NCI-H1417 treated with DMSO at 0.1 percent for 48 hours (cell line): ENCODE measurements at places on chromosomes 16 and 17.

GRCh38 chr17:492022-492413, 139.4 kb upstream of the RPH3AL start:
- no peak for DNase-seq

DNA sequence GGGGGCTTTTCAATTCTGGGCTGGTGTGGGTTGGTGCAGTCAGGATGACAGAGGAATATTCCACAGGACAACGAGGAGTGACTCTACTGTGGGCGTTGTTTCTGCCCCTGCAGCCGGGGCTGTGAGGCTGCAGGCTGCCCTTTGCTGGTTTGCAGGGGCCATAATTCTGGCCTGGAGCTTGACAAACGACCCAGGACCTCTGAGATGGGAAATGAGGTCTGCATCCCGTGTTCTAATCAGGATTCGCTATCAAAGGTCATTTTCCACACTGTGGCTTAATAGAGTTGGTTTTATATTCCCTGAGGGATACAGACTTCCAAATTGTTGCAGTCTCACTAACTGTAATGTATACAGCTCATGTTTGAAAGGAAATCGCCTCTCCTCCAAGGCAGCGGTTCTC, 180.9 kb downstream of the RPTOR start:
- DNase-seq: no peak

DNA sequence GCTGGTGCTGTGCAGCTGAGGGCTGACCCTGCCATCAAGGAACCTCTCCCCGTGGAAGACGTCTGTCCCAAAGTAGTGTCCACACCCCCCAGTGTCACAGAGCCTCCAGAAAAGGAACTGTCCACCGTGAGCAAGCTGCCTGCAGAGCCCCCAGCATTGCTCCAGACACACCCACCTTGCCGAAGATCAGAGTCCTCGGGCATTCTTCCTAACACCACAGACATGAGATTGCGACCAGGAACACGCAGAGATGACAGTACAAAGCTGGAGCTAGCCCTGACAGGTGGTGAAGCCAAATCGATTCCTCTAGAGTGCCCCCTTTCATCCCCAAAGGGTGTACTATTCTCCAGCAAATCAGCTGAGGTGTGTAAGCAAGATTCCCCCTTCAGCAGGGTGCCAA, 20.5 kb downstream of the AKAP1 start:
- no peak for DNase-seq

- DNase-seq: no peak
Observed at GRCh38 chr17:50114849-50115357, 15.1 kb downstream of the SAMD14 start.

GRCh38 chr16:17802571-17802970, 331.8 kb upstream of the XYLT1 start:
- DNase-seq: no peak

DNA sequence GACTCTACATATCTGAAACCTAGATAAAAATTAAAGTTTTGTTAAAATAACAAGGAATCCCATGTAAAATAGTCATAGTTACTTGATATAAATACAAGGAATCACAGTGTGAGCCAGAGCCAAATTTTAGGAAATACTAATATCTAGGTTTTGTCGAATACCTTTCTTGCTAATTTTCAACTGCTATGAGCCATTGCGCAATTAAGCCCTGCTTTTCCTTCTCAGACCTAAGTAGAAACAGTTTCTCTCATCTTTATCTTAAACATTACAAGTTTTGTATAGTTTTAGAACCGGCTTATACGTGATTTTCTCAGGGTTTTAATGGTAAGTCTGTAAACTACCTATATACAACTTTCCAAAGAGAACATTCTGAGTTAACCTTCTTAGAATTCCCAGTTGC, 157.4 kb upstream of the NOG start:
- no peak for DNase-seq

DNA sequence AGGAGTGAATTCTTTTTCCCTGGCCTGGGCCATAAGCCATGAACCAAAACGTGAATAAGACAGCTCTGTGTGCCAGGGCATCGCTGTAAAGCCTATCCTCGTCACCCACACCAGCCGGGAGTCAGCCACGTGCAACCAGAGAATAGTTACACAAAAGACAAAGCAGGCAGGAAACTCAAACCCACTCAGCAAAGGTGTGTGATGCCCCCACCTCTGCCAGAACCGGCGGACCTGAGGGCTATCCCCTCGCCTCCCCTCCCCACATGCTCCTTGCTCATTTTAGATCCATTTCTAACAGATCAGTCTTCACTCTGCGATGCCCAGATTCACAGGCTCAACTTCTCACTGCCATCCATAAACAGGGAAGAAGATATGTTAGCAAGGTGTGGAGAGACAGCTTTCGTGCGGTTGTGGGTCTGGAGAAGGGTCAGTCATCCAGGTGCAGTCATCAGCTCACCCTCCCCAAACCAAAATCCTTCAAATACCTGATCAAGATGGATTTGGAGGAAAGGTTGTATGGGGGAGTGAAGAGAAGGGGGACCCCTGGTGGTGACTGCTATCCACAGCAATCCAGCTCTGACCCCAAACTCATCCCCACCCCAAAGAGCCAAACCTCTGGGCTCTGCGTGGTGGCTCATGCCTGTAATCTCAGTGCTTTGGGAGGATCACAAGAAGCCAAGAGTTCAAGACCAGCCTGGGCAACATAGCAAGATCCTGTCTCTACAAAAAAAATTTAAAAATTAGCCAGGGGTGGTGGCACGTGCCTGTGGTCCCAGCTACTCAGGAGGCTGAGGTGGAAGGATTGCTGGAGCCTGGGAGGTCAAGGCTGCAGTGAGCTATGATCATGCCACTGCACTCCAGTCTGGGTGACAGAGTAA, 219.2 kb downstream of the C16orf78 start:
- DNase-seq: peak; percentile 8

DNA sequence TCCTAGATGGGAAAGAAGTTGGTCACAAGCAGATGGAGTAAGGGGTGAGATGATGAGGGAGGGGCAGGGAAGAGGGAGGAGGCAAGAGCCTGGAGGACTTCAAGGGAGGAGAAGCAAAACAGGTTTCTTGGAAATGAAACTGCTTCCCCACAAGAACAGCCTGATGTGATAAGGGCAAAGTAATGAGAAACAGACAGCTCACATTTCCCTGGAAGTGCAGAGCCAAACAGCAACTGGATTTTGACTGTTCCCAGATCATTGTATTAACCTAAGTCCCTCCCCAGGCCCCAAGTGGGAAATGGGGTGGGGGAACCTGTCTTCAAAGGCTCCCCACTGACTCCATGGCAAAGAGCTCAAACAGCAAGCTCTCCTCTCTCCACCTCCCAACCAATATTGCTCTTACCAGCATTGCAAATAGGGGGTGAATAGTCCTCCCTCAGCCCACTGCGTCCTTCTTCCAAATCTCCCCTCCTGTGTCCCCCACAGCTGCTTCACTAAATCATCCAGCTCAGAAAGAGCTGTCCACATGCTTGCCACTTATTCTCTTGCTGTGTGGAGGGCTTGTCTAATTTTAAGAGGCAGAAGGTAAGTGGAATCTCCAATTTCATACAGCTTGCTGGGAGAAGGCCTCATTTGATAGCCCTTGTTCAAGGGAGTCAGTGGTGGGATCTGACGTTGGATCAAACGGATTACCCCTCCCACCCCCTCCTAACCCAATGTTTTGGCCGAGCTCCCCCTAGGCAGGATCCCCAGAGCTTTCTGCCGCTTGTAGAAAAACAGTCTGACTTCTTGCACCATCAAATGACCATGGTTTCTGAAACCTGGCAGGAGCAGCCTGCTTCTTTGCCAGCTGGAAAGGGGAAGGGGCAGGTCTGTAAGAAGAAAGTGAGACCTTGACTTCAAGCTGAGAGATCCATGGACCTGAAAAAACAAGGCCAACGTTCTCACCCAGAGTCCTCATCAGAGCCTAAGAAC, 56.3 kb upstream of the SMIM36 start:
- DNase-seq: no peak

DNA sequence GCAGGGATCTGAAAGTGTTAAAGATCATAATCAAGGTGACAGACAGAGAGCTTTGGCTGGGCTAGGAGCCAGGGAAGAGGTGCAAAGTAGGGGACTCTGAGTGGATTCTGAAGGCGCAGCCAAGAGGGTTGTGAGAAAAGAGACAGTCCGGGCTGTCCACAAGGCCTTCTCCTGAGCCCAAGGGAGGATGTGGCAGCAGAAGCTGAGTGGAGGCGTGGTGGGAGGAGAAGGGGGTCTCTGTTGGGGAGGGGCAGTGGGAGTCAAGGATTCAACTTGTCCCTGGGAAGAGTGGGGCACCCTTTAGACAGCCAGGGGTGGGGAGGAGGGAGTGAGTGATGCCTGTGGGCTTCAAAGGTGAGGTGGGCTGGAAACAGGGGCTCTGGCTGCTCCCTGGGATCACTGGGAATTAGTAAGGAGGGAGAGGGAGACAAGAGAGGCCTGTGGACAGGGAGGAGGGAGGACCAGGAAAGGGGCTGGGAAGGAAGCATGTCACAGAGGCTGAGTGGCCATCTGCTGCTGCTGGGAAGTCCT, 10.6 kb downstream of the CES1 start:
- DNase-seq: no peak

DNA sequence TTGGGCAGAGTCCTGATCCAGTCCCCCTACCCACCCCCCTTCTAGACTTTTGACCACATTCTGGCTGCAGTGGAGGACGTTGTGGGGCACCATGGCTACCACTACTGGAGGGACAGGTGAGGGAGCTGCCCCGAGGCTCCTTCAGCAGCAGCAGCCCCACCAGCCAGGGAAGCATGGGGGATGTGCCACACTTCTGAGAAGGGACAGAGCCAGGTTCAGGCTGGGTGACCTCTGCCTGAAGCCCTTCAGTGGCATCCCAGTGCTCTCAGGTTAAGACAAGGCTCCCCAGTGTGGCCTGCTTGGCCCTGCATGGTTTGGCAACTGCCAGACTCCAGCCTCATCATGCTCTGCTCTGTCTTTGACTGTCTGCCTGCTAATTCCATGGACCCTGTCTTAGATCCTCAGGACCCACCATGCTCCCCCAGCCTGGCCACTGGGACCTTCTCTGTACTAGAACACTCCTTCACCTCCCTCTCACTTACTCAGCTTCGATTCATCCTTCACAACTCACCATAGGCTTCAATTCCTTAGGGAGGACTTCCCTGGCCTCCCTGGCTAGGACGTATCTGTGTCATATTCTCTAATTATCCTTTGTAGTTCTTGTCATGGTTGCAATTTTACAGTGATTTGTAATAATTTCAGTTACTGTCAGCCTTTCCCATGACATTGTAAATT, 8.8 kb downstream of the SLC9A5 start:
- no peak for DNase-seq

- no peak for DNase-seq
Observed at GRCh38 chr16:77009453-77009852, 181.5 kb upstream of the MON1B start.

- no peak for DNase-seq
Observed at GRCh38 chr16:66260522-66261254, 105.8 kb upstream of the CDH5 start.

GRCh38 chr16:53094013-53094630, 39.3 kb downstream of the CHD9 start:
- DNase-seq: no peak

DNA sequence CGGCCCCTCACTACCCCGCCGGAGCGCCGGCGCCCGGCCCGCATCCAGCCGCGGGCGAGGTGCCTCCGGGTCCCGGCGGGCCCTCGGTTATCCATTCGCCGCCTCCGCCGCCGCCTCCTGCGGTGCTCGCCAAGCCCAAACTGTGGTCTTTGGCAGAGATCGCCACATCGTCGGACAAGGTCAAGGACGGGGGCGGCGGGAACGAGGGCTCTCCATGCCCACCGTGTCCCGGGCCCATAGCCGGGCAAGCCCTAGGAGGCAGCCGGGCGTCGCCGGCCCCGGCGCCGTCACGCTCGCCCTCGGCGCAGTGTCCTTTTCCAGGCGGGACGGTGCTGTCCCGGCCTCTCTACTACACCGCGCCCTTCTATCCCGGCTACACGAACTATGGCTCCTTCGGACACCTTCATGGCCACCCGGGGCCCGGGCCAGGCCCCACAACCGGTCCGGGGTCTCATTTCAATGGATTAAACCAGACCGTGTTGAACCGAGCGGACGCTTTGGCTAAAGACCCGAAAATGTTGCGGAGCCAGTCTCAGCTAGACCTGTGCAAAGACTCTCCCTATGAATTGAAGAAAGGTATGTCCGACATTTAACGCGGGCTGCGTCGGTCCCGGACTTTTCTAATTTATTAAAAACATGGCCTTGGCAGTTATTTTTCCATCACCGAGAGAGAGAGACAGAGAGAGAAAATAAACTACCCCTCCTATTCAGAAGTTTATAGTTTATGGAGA, 2.8 kb downstream of the IRX5 start:
- DNase-seq: no peak

DNA sequence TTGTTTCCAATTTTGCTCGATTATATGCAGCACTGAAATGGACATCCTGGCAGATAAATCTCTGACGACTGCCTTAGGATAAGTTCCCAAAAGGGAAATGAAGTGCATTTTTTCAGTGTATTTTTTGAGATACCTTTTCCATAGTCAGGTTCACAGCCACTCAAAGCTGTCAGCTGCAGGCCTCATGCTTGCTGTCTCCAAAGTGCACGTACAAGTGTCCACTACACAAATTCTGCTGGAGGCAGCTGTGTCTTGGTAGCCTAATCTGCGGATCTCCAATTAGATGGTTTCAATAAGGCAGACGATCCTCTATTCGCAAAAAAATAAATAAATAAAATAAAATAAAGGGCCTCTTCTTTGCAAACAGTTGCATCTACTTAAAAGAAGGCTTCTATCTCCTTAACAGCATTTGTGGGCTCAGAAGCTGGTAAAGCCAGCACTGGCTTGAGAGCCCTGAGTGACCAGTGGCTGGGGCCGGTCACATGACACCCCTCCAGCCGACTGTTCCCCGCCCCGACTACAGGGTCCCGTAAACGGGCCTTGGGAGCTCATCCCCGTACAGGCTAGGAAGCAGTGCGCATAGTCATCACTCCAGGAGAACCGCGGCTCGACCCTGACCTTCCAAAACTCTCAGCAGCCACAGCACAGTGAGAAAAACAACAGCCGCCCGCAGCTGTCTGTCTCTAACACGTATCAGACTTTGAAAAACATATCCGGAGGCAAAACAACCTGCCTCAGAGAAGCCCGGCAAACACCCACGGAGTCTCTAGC, 18.8 kb downstream of the RPH3AL start:
- DNase-seq: no peak

DNA sequence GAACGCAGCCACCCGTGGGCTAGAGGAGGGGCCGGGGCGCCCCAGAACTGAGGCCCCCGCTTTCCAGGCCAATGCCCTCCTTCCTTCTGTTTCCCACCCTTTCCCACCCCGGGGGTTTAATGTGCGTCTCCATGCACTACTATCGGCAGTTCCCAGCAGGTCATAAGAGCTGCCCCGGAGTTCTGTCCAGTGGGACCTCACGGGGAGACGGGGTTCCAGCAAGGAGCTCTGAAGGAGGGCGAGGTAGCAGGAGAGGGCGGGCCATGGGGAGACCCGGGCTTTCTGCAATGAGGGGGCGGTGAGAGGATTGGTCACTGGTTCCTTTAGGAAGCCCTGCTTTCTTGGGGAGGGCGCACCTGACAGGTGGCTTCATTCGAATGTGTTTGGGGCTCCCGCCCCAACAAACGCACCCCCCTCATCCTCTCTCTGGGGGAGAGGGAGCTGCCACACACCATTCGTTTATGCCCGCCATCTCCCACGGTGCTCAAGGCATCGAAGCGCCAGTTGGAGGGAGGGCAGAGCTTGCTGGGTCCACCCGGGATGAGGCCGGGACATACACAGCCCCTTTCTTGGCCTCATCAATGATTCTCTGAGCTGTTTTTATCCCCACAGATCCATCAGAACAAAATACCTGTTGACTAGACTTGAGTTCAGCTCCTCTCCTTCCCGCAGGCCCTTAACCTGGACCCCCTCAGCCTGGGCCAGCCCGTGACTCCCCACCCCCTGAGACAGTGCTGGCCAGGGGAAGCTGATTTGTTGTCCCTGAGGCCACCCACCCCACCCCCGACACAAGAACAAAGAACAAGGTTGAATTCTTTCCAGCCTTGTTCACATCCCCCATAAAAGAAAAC, 44.1 kb downstream of the SLC7A5 start:
- no peak for DNase-seq

GRCh38 chr17:66750781-66751543, 84.0 kb upstream of the CACNG5 start:
- DNase-seq: no peak
